ENCODE measurements at places on chromosomes 11 and 22. TPM values are rescaled to one million over a fixed set of nuclear protein-coding genes. Genes with fewer than 3 reads are reported as not detected.
A peak's percentile ranks its signal among the peaks of the same experiment; 100 is the strongest.

GRCh38 chr22:20532256-20532993, 25.0 kb downstream of the MED15 start:
- no peaks in the 10 kb centered on the region for H3K4me1 ChIP-seq
- H3K36me3 ChIP-seq = peaks cover 24% of the 10 kb centered on the region
- H3K27me3 ChIP-seq = no peaks in the 10 kb centered on the region
- DNase-seq = no peak
- no peak overlapping the region for H3K4me3 ChIP-seq

Gene NNMT
- total RNA-seq = not detected

Gene DDTL
- not detected for total RNA-seq

- H3K27me3 ChIP-seq = no peaks in the 10 kb centered on the region
- H3K36me3 ChIP-seq = no peaks in the 10 kb centered on the region
- no peak for DNase-seq
- H3K27ac ChIP-seq = peak overlapping the region; percentile 61
- no peak overlapping the region for H3K4me3 ChIP-seq
Observed at GRCh38 chr11:128581561-128582272, 5.6 kb downstream of the ETS1 start.

DNA sequence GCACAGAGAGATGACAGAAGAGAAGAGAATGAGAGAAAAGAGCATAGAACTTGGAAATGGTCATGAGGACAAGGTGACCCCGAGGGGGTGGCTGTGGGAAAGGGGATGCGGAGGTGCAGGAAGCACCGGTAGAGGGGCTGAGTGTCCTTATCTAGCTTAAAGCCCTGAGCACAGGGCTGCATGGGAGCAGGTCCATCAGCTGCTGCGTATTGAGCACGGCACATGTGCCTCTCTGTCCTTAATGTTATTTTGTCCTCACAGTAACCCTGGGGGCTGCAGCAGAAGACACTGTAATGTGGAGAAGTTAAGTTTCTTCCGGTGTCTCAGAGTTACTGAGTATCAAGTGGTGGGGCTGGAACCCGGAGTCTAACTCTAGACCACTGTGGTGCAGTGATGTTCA, 94.4 kb upstream of the OR4B1 start:
- peaks cover 3% of the 10 kb centered on the region for H3K36me3 ChIP-seq
- H3K27me3 ChIP-seq = no peaks in the 10 kb centered on the region
- H3K4me3 ChIP-seq = no peak overlapping the region
- no peak overlapping the region for H3K27ac ChIP-seq
- DNase-seq = no peak

GRCh38 chr11:105696000-105696399, 86.1 kb downstream of the GRIA4 start:
- H3K4me1 ChIP-seq = peaks cover 7% of the 10 kb centered on the region
- H3K27me3 ChIP-seq = no peaks in the 10 kb centered on the region
- no peak overlapping the region for H3K4me3 ChIP-seq
- no peaks in the 10 kb centered on the region for H3K36me3 ChIP-seq

Gene SPI1
- total RNA-seq = not detected

Gene WNT11
- not detected for total RNA-seq

- H3K27ac ChIP-seq = no peak overlapping the region
- no peaks in the 10 kb centered on the region for H3K4me1 ChIP-seq
Observed at GRCh38 chr11:68439355-68440065, 21.0 kb upstream of the PPP6R3 start.

Gene PHOX2A
- total RNA-seq = 1.4 TPM

DNA sequence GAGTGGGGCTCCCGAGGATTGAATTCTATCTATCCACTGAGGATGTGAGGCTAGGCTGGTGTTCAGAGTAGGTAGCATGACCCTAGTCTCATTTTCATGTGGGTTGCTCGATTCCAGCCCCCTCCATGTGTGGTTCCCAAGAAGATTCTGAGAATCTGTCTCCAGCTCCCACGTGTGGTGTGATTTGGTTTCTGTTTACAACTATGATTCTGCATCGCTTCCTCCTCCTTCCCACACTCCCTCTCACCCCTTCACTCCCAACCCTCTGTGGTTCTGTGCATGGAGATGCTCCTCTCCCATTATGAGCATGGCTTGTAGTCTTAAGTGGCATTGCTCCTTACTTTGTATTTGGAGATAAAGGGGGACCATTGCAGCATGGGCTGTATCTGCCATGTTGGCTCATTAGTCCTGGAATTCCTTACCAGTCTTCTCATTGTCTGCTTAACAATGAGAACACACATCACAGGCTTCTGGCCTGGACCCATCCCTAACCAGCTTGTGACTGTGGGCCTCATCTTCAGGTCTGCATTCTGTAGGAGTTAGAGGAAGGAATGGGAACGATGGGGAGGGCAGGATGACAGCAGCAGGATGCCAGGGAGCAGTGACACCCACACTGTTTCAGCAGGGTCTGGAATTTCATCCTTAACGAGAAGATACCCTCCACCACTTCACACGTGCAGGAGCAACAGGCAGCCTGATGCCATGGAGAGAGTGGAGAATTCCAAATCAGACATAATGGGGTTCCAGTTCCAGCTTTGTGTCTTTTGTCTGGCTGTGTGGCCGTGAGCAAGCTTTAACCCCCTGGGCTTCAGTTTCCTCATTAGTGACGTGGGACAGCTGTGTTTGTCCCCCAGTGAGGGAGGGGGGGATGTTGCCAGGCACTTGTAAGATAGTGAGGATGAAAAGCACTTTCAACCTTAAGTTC, 86.0 kb downstream of the CCDC81 start:
- no peak for DNase-seq
- no peak overlapping the region for H3K4me3 ChIP-seq
- H3K4me1 ChIP-seq = no peaks in the 10 kb centered on the region
